Hematopoietic multipotent progenitor cell treated with erythropoietin and hydrocortisone succinate and interleukin-3 and kit ligand, for 17 days (in vitro differentiated cells): ENCODE measurements at places on chromosomes 3 and 15.
A peak's percentile ranks its signal among the peaks of the same experiment; 100 is the strongest.

- DNase-seq: no peak
Measured at GRCh38 chr3:131526801-131527347, 24.1 kb upstream of the MRPL3 start.

GRCh38 chr3:63096248-63097058 is 181.7 kb upstream of the SYNPR start:
- DNase-seq: no peak

GRCh38 chr3:81764665-81765064 is 3.2 kb upstream of the GBE1 start:
- DNase-seq: no peak

DNA sequence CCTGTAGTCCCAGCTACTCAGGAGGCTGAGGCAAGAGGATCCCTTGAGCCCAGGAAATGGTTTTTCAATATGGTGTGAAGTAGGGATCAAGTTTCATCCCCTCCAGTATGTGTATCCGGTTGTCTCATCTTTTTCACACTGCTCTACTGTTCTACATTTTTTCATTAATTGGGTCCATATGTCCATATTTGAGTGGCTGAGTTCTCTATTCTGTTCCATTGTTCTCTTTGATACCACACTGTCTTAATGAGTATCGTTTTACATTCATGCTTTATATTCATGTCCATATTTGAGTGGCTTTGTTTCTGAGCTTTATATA is 81.6 kb upstream of the LRRFIP2 start:
- no peak for DNase-seq

GRCh38 chr3:10549617-10550230 is 44.3 kb upstream of the ATP2B2 start:
- no peak for DNase-seq

DNA sequence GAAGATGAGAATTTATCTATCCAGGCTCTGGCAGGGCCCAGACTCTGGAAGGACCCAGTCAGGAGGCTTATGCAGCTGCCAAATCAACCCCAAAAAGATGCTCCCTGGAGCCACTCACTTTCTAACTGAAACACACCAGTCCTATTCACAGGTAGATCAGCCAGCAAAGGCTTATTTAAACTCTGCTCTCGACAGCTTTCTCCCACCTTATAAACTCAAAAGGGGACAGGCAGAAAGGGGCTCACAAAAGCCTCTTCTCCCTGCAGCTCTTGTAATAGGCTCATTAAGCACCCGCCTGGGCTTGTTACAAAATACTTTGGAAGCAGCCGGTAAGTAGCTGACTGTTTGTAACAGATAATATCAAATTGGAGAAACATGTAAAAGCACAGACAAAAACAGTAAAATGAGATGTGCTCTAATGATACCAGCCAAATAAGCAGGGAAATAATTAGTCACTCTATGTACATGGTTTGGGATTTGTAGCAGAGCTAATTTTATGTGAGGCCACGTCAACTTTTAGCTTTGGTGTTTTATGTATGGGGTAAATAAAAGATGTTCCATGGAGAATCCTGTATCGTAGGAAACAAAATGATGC is 213.8 kb downstream of the NR2F2 start:
- no peak for DNase-seq

GRCh38 chr3:12750658-12751071 is 8.4 kb downstream of the TMEM40 start:
- DNase-seq: no peak

DNA sequence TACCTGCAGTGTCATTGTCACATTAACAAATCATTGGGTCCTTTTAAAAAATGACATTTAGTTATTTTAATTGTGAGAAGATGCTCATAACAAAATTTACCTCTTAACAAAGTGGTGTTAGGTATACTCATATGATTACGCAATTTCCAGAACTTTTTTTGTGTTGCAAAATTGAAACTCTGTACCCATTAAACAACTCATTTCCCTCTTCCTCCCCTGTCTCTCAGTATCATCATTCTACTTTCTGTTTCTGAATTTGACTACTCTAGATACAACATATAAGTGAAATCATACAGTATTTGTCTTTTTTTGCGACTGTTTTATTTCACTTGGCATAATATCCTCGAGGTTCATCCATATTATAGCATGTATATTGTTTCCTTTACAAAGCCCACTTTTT is 58.7 kb upstream of the CHST2 start:
- DNase-seq: no peak

DNA sequence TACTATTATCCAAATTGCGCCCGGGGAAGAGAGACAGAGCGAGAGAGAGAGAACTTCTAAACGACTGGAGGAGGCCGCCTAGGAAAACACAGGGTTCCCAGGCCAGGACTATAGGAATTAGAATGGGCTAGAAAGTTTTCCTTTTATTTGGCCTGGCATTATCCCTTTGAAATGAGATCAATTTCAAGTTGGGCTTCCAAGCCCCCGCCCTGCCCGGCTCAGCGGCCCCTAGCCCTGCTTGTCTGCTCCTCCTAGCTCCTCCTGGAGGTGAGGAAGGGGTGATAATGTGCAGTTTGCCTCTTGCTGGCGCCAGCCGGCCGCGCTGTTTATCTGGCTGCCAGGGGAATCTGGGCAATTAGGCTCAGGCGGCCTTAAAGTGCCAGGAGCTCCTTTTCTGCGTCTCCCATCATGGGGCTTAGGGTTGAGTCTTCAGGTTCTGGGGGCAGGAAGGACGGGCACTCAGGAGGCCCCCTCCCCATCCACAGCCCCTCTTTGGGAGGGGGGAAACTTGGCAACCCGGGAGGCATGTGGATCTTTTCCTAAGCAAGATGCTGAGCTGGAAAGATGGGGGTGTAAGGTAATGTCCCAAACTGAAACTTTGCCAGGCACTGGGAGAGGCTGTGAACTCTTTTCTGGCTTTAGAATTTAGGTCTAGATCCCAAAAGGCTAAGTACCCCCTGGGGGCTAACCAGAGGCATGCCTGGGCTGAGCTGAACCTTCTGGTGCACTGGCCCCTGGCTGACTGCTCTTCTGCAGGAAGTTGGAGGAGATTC is 5.5 kb downstream of the SMAD6 start:
- no peak for DNase-seq

- no peak for DNase-seq
Measured at GRCh38 chr15:75620841-75621391, 4.6 kb downstream of the SNUPN start.

- no peak for DNase-seq
Measured at GRCh38 chr3:71226565-71227269, 356.8 kb downstream of the FOXP1 start.

DNA sequence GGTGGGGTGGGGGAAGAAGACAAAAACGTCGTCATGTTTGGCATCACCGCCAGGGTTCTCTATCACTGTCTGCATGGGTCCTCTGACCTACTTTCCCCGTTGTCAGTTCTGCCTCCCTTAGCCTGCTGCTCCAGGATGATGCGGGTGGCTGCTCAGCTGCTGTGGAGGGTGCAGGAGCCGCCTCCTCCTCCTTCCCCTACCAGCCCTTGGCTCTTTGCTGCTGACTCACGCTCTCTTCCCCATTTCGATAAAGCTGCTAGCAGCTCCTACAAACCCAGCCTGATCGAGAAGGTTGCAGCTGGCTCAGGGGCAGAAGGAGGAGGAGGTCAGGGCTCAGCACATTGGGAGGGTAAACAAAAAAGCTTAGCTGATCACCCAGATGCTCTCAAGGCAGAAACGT is 49.5 kb upstream of the SEC13 start:
- peak; percentile 30 for DNase-seq

DNA sequence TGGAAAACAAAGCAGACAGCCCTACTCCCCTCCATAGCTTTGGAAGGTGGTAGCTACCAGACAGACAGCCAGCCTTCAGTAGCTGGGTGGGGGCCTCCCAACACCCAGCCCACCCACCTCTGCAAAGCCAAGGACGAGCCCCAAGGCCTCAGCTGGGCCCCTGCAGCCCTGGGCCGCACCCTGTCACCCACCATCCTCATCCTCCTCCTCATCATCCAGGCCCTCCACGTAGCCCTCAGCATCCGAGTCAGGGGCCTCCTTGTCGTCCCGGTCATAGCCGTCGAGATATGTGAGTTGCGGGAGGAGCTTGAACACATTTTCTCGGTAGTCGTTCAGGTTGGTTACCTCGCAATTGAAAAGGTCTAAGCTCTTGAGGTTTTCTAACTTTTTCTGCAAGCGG is 36.5 kb downstream of the ANP32A start:
- no peak for DNase-seq

GRCh38 chr3:183213415-183214276 is 39.4 kb upstream of the B3GNT5 start:
- DNase-seq: no peak

DNA sequence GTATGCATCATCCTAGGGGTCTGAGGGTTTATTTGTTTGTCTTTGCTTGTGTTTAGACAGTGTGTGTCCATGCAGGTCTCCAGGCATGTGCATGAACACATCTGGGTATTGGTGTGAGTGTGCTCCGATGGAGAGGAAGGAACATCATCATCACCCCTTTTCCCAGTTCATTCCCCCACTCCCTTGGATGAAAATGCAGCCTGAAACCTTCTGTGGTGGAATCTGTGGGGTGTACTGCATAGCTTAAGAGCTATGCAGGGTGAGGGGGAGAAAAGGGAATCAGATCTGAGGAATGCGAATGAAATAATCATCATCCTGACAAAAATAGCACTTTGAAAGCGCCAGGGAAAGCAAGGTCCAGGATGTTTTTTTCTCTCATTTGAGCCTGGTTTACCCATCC is 520.1 kb downstream of the NTRK3 start:
- DNase-seq: no peak

- no peak for DNase-seq
Measured at GRCh38 chr15:84962955-84963354, 18.7 kb upstream of the PDE8A start.

- no peak for DNase-seq
Measured at GRCh38 chr3:59809710-59810444, 760.1 kb upstream of the CFAP20DC start.

DNA sequence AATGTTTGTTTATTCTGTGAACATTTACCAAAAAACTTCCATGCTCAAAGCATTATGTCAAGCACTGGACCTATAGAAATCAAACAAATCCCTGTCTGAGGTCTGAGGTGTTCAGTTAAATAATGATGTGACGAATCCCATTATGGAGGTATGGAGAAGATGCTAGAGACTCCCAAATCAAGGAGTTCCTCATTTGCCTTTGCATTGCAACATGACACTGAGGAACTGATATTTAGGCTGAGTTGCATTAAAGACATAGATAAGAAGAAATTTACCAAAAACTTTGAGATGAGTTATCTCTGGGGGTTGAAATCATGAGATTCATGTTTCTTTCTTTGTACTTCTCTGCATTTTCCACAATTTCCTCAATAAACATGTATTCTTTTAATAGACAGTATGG is 16.0 kb downstream of the CD200 start:
- DNase-seq: no peak

DNA sequence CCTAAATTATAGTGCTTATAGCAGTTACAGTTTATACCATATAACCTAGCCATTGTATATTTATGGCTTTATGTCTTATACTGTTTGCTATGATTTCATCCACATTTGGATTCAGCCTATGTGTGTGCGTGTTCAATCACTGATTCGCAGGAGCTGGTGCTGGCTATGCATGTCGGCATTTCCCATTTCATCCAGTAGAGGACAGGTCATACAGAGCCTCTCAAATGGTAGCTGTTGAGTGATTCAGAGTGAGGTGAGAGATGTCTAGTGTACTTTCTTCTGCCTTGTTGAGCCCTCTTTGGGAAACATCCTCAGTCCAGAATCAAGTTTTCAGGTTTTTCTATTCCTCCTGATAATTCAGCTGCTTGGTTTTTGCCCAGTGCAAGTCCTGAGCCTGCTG is 76.1 kb downstream of the FRMD4B start:
- no peak for DNase-seq

- no peak for DNase-seq
Measured at GRCh38 chr15:52760562-52760961, 29.6 kb downstream of the ONECUT1 start.

GRCh38 chr15:75578173-75578947 is 755 bp downstream of the PTPN9 start:
- DNase-seq: peak; percentile 16

DNA sequence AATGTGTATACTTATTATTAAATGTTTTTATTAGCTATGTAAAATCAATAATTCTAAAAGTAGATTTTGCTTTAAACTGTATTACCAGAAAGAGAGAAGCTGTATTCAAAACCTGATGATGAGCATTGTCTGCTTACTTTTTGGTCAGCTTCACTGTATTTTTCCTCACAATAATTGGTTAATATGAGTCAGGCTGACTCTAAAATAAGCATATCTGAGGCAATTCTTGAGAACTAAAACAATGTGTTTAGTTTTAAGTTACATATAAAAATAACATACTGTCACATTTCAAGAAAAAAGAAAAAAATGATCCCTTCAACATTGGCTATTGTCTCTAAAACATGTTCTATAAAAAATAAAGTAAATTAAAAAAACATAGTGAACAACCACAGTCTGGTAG is 66.1 kb downstream of the EPHA3 start:
- no peak for DNase-seq

DNA sequence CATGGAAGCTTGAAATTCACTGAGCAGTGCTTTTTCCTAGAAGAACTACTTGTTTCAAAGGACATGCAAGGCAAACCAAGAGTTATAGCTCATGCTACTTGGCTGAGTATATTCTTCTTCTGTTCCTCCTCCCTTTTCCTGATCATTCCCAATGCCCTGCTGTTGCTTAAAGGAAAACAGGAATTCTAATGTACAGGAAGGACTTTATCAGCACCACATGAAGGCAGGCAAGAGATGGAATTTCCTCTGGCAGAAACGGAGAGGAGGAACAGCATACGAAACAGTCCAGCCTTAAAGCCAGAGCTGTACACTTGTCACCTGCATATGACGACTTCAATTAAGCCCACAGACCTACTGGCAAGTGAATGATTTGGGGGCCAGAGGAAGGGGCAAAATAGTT is 15.7 kb downstream of the MEIS2 start:
- no peak for DNase-seq

DNA sequence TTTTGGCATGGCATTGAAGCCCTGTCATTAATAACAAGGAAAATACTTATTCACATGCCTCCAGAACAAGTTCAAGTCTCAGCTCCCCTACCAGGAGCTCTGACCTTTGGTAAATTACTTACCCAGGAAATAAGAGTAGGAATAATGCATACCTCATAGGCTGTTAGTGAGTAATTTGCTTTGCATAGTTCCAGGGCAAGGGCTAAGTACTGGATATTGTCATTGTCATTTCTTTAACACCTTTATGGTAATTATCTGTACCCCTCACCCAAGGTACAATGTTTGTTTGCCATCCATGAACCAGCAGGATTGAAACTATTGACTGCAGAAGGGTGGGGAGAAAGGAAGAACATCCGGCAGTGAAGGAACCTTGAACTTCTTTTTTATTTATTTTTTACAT is 148.5 kb downstream of the SOX2 start:
- DNase-seq: no peak

- DNase-seq: no peak
Measured at GRCh38 chr3:28934126-28934813, 346.6 kb upstream of the RBMS3 start.
